ENCODE measurements at places on chromosomes 12 and 14.
A peak's percentile ranks its signal among the peaks of the same experiment; 100 is the strongest.

GRCh38 chr12:132133952-132134652 lies 10.0 kb downstream of the DDX51 start:
- no peaks in the 10 kb centered on the region for H3K36me3 ChIP-seq
- no peak overlapping the region for H3K27ac ChIP-seq
- DNase-seq = no peak
- H3K27me3 ChIP-seq = no peaks in the 10 kb centered on the region

DNA sequence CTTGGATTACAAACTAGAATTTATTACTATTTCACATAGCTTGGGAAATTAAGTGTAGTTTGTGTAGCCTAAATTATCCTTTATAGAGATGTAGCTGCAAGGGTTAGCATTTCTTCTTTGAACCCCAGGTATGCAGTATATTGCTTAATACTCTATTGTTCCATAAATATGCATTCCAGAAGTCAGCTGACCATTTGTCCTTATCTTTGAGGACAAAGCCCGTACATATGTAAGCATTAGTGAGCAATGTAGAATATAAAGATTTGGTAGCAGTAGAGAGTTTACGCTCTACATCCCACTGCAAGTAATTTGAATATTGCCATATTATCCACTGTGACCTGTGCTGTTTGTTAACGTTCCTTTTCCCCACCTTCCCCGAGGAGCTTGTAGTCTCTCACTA lies 26.9 kb downstream of the PPM1A start:
- H3K27ac ChIP-seq = no peak overlapping the region
- DNase-seq = no peak
- H3K4me3 ChIP-seq = no peak overlapping the region
- peaks cover 4% of the 10 kb centered on the region for H3K4me1 ChIP-seq
- H3K27me3 ChIP-seq = no peaks in the 10 kb centered on the region
- H3K36me3 ChIP-seq = no peaks in the 10 kb centered on the region

- H3K36me3 ChIP-seq = no peaks in the 10 kb centered on the region
- no peaks in the 10 kb centered on the region for H3K27me3 ChIP-seq
- no peak overlapping the region for H3K4me3 ChIP-seq
- no peak for DNase-seq
These were observed 8.3 kb downstream of the PROX2 start for GRCh38 chr14:74867673-74868072.

GRCh38 chr12:94190623-94191022 lies 42.2 kb downstream of the PLXNC1 start:
- no peaks in the 10 kb centered on the region for H3K36me3 ChIP-seq
- H3K27me3 ChIP-seq = no peaks in the 10 kb centered on the region
- no peak overlapping the region for H3K27ac ChIP-seq

GRCh38 chr12:123269395-123269892 lies 2.2 kb downstream of the CDK2AP1 start:
- DNase-seq = peak; percentile 89
- no peaks in the 10 kb centered on the region for H3K4me1 ChIP-seq
- H3K4me3 ChIP-seq = peak overlapping the region; percentile 90

DNA sequence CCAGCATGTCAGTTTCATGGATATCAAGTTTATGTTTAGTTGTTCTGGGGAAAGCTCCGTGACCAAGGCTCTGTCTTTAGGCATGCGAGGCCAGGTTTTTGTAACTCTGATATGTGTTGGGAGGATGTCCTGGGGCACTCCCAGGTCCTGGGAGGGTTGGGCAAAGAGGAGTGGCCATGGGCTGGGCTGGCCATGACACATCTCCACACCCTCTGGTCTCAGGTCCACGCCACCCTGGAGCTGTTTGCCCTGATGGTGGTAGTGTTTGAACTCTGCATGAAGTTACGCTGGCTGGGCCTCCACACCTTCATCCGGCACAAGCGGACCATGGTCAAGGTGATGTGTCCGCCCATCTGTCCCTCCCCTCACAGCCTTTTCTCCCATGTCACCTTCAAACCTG lies 46.4 kb downstream of the TPCN1 start:
- peak; percentile 15 for DNase-seq
- no peak overlapping the region for H3K27ac ChIP-seq
- H3K27me3 ChIP-seq = no peaks in the 10 kb centered on the region
- H3K4me3 ChIP-seq = no peak overlapping the region
- H3K36me3 ChIP-seq = no peaks in the 10 kb centered on the region

DNA sequence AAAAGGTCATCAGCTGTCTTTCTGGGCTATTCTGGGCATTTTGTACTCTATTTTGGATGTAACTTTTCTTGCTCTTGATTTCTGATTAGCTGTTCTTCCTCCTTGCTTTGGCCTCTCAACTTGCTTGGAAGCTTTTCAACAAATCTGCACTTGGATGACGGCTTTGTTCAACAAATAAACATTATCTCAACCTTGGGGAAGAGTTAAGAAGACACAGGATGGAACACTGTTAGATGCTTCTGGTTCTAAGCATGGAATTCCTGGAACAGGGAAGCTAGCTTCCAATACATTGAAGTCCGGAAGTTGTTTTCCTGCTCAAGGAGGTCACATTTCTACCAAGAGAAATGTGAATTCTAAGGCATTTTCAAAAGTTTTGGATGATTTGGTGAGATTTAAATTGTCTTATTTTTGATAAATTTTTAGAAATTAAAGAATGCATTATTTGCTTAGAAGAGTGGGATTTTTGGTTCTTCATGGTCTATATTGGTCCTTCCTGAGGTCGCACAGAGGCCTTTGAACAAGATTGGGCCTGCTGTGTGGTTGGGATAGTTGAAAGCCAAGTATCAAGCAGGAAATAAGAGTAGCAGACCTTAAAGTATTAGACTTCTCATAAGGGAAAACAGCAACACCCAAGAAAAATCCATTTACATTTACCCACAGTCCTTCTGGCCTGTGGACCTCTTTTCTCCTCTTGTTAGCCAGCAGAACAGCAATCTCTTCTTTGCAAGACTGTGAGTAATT lies 59.2 kb downstream of the PPFIBP1 start:
- peaks cover 6% of the 10 kb centered on the region for H3K4me1 ChIP-seq
- DNase-seq = no peak
- H3K36me3 ChIP-seq = peaks cover 6% of the 10 kb centered on the region
- H3K4me3 ChIP-seq = no peak overlapping the region
- H3K27me3 ChIP-seq = no peaks in the 10 kb centered on the region
- no peak overlapping the region for H3K27ac ChIP-seq

DNA sequence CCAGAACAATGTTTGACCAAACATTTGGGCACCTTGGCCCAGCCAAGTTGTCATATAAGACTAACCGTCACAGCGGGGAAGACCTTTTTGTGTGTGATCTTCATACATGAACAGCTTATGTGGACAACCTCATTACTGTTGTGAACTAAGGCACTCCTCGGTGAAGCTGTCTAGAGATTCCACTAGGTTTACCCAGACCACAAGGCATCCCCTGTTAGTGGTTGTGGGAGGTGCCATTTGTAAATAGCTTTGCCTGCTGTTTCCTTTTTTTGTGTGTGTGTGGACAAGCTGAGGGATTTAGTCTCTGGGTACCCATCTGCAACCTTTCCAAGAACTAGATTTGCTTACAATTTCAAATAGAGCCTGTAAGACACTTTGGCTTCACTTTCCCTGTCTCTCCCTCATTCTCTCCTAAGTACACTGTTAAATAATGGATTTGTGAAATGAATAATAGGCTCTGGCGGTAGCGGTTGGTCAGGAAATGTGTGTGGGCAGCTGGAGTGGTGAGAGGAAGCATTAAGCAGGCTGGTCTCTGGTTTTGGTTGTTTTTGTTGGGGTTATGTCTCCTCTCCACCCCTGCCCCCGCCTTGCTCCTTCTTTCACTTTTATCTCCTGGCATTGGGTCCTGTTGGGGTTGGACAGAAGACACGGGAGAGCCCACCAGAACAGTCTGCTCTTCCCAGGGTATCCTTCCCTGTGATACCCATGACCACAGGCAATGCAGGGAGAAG lies 727.6 kb downstream of the VRK1 start:
- H3K4me1 ChIP-seq = no peaks in the 10 kb centered on the region
- H3K27me3 ChIP-seq = no peaks in the 10 kb centered on the region
- DNase-seq = no peak
- H3K36me3 ChIP-seq = no peaks in the 10 kb centered on the region
- no peak overlapping the region for H3K4me3 ChIP-seq
- no peak overlapping the region for H3K27ac ChIP-seq

DNA sequence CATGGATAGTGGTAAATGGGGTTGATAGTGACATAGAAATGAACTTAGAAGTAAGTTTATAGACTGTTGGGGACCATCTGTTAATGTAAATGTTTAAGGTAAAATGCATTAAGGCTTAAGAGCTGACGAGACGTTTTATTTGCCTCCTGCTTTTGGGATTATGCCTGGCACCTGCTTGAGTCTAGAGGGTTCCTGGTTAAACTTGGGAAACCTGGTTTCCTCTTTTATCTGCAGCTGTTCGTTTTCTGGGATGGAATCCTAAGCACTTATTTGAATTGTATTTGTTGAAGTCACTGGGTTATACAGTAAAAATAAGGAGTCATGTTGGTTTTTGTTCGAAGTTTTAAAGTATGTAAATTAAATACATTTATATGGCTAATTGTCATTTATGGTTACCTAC lies 914.7 kb downstream of the NRXN3 start:
- no peaks in the 10 kb centered on the region for H3K27me3 ChIP-seq
- DNase-seq = no peak
- H3K4me1 ChIP-seq = no peaks in the 10 kb centered on the region

DNA sequence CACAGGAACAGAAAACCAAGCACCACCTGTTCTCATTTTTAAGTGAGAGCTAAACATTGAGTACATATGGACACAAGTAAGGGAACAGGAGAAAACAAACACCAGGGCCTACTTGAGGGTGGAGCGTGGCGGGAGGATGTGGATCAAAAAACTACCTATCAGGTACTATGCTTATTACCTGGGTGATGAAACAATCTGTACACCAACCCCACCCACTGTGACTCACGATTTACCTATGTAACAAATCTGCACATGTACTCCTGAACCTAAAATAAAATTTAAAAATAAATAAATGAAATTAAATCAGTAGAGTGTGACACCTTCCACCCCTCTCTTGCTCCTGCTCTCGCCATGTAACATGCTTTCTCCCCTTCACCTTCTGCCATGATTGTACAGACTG lies 615.5 kb downstream of the RPL10L start:
- no peak overlapping the region for H3K27ac ChIP-seq
- DNase-seq = no peak
- H3K4me1 ChIP-seq = no peaks in the 10 kb centered on the region
- H3K4me3 ChIP-seq = no peak overlapping the region

Data from aorta (tissue), 5 donors.